ENCODE measurements at places on chromosomes 7 and 10. TPM values are rescaled to one million over a fixed set of nuclear protein-coding genes. Genes with fewer than 3 reads are reported as not detected.

MINPP1 gene
- total RNA-seq: 53.0 TPM

ERVW-1 gene
- not detected for total RNA-seq

UCN3 gene
- total RNA-seq: not detected

ORAI2 gene
- total RNA-seq: 79.9 TPM

GLI3 gene
- total RNA-seq: 5.9 TPM

RHOBTB1 gene
- 31.1 TPM for total RNA-seq

ZMYND11 gene
- total RNA-seq: 65.7 TPM

BTBD16 gene
- total RNA-seq: not detected

EIF5AL1 gene
- 0.72 TPM for total RNA-seq

BICC1 gene
- total RNA-seq: 29.8 TPM

ELFN1 gene
- under 0.01 TPM for total RNA-seq

AGR2 gene
- total RNA-seq: not detected

IL15RA gene
- total RNA-seq: 11.2 TPM

COL26A1 gene
- total RNA-seq: not detected

CTAGE15 gene
- total RNA-seq: 0.43 TPM

FGFBP3 gene
- total RNA-seq: 0.29 TPM

ABCA13 gene
- total RNA-seq: 1.3 TPM

IGFBP1 gene
- 0.22 TPM for total RNA-seq

SPDYE16 gene
- not detected for total RNA-seq

MKX gene
- total RNA-seq: 0.14 TPM

PLXNA4 gene
- 1.9 TPM for total RNA-seq

MMP21 gene
- total RNA-seq: not detected

GIMAP6 gene
- total RNA-seq: not detected

EGR2 gene
- 14.6 TPM for total RNA-seq

NPY4R2 gene
- not detected for total RNA-seq

RGR gene
- total RNA-seq: not detected

AKR1C8 gene
- total RNA-seq: not detected

KLLN gene
- total RNA-seq: 0.66 TPM

HEPACAM2 gene
- total RNA-seq: not detected

ATP6V0A4 gene
- 0.14 TPM for total RNA-seq

PIK3AP1 gene
- total RNA-seq: 0.43 TPM

POLR2J2 gene
- total RNA-seq: 7.7 TPM

PSD gene
- total RNA-seq: 2.3 TPM

LRWD1 gene
- 26.9 TPM for total RNA-seq

PNLIPRP3 gene
- total RNA-seq: not detected

ACTL6B gene
- total RNA-seq: not detected

RINT1 gene
- total RNA-seq: 27.6 TPM

UCMA gene
- total RNA-seq: not detected

CUEDC2 gene
- total RNA-seq: 51.2 TPM

NOLC1 gene
- total RNA-seq: 56.2 TPM
